Upper lobe of right lung (tissue), 1 donor: ENCODE measurements at places on chromosomes 6 and 20. TPM values are rescaled to one million over a fixed set of nuclear protein-coding genes. Genes with fewer than 3 reads are reported as not detected.
A peak's percentile ranks its signal among the peaks of the same experiment; 100 is the strongest.

The IBTK gene
- 29.4 TPM for total RNA-seq

The GGTLC1 gene
- total RNA-seq: 105 TPM

DNA sequence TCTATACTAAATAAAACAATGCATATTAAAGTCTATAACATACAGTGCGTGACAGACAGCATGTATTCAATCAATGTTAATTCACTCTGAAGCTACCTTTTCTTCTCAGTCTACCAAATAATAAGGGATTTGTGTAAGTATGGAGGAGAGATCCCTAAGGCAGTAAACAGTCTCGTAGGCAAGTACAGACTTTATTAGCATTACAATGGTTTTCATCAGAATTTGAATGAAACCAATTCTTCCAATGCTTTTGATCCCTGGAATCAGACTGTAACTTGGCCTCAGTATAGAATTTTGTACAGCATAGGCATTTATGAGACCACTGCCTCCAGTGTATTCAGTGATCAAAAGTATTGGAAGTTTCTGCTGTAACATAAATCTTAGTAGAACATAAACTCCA is 19.5 kb downstream of the LYRM4 start:
- no peaks in the 10 kb centered on the region for H3K4me1 ChIP-seq
- H3K27ac ChIP-seq: no peak overlapping the region
- H3K27me3 ChIP-seq: no peaks in the 10 kb centered on the region

DNA sequence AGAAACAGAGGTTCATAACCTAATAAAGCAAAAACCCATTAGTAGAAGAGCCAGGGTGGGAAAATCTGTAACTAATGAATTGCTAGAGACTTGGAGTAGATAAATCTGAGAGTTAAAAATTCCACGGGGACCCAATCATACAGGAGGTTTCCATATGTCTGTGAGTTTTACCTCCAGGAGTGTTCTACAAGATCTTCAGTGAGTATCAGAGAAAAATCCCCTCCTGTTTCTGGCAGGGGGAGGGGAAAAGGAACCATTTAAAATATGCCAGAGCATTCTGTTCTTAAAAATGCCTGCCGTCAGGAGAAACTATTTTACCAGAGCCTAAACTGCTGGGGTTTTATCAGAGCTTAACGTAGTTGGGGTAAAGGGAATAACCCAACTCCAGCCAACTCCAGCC is 54.0 kb upstream of the PLN start:
- no peaks in the 10 kb centered on the region for H3K4me1 ChIP-seq
- DNase-seq: no peak
- H3K36me3 ChIP-seq: peaks cover 6% of the 10 kb centered on the region

- peaks cover 31% of the 10 kb centered on the region for H3K4me1 ChIP-seq
- peak overlapping the region; percentile 54 for H3K4me3 ChIP-seq
- DNase-seq: no peak
- H3K36me3 ChIP-seq: no peaks in the 10 kb centered on the region
- peaks cover 100% of the 10 kb centered on the region for H3K27me3 ChIP-seq
Observed at GRCh38 chr6:6002848-6003620, 3.7 kb downstream of the NRN1 start.
